ENCODE measurements at places on chromosomes 1 and 21.

DNA sequence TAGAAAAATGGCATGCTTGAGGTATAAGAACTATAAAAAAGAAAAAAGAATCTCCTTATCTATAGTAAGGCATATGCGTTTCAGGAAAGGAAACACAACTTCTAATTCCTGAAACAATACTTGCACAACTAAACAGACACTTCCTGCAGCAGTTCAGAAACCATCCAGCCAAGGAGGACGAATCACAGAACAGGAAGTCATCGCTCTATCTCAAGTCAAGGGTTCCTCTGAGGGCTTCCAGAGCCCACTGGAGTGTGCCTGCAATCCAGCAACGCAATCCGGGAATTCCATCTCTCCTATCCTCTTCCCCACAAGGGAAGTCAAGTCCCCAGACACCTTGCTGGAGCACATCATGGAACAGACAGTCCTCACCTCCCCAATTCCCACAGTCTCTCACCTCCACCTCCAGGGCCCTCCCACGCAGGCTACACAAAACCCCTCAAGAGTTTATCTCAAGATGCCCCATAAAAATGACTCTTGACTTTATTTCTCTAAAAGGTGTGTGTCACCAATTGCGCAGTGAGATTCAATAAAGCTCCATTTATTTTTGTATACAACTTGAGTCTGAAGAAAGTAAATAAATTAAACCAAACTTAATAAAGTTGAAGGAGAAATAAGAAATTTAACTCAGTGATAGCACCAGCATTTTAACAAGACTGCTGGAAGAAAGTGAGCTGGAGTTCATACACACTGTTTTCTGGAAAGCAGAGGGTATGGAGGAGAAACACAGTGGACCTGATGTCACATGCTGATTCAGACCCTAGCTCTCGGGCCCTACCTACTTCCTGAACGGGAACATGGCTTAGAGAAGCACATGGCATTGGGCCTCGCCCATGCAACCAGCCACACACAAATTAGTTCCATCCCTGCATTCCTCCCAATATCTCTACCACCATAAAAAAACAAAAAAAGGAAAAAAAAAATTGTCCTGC is 39.9 kb downstream of the SIPA1L2 start:
- no peak for DNase-seq

DNA sequence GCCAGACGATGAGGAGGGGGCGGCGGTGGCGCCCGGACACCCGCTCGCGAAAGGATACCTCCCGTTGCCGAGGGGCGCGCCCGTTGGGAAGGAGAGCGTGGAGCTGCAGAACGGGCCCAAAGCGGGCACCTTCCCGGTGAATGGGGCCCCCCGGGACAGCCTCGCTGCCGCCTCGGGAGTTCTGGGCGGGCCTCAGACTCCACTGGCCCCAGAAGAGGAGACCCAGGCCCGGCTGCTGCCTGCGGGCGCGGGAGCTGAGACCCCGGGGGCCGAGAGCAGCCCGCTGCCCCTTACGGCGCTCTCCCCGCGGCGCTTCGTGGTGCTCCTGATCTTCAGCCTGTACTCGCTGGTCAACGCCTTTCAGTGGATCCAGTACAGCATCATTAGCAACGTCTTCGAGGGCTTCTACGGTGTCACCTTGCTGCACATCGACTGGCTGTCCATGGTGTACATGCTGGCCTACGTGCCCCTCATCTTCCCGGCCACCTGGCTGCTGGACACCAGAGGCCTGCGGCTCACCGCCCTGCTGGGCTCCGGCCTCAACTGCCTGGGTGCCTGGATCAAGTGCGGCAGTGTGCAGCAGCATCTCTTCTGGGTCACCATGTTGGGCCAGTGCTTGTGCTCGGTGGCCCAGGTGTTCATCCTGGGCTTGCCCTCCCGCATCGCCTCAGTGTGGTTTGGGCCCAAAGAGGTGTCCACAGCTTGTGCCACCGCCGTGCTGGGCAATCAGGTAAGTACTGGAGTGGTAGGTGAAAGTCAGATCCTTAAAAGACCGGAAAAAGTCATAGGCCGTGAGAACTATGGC is 588 bp downstream of the FLVCR1 start:
- no peak for DNase-seq

DNA sequence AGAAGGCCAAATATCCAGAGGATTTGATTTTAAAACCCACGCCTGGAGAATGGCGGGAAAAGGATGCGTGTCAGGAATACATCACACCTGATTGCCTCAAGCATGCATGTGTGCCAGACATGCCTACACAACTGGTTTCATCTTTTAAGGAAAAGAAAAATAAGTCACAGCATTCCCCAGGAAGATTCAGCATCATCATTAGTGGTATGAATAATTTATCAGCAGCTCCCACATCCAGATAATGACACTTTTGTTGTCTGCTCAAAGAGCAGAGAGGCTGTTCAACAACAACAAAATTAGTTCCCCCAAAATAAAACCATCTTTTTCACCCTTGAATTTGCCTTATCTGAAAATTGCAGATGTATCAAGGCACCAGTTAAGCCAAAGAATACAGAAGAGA is 328.6 kb upstream of the C1orf87 start:
- DNase-seq = no peak

DNA sequence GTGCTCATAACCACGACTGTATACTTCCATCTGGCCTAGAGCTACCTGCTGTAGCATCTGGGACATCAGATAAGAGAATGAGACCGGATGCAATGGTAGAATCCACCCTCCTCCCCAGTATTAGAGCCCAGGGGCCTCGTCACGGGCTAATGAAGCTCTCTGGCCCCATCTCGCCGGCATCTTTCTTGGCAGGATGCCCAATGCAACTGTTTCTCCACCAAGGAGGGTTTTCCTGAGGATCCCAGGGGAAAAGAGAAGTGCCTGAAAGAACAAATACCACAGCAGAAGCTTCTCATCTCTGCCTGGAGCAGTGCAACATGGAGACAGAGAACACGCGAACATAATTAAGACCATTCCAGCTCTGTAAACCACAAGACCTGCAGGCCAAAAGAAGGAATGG is 80.0 kb downstream of the VWA5B1 start:
- DNase-seq = no peak

GRCh38 chr1:234771642-234772344 is 161.8 kb upstream of the IRF2BP2 start:
- no peak for DNase-seq

All from stimulated activated CD8-positive, alpha-beta memory T cell treated with anti-CD3 and anti-CD28 coated beads, Interleukin-2, amount 100 ng/mL, for 48 hours (primary cell).